ENCODE measurements at places on chromosomes 6 and 20.

DNA sequence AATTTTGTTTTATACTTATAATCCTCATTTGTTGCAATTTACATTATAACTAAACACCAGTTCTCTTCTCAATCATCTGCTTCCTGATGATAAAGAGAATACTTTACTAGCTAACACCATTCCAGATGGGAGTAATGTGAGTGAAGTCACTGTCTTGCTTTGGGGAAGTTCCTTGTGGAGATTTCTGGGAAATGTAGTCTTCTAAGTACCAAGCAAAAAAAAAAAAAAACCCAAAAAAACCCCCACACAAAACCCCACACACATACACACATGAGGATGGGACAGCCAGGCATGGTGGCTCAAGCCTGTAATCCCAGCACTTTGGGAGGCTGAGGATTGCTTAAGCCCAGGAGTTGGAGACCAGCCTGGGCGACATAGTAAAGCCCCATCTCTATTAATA, 2.2 kb upstream of the SNPH start:
- no peak for DNase-seq

GRCh38 chr6:63640062-63640461, 4.5 kb downstream of the PHF3 start:
- no peak for DNase-seq

- DNase-seq = peak; percentile 73
Measured at GRCh38 chr20:25247000-25247517, 826 bp upstream of the PYGB start.

- peak; percentile 51 for DNase-seq
Measured at GRCh38 chr6:156832231-156832647, 55.1 kb downstream of the ARID1B start.

DNA sequence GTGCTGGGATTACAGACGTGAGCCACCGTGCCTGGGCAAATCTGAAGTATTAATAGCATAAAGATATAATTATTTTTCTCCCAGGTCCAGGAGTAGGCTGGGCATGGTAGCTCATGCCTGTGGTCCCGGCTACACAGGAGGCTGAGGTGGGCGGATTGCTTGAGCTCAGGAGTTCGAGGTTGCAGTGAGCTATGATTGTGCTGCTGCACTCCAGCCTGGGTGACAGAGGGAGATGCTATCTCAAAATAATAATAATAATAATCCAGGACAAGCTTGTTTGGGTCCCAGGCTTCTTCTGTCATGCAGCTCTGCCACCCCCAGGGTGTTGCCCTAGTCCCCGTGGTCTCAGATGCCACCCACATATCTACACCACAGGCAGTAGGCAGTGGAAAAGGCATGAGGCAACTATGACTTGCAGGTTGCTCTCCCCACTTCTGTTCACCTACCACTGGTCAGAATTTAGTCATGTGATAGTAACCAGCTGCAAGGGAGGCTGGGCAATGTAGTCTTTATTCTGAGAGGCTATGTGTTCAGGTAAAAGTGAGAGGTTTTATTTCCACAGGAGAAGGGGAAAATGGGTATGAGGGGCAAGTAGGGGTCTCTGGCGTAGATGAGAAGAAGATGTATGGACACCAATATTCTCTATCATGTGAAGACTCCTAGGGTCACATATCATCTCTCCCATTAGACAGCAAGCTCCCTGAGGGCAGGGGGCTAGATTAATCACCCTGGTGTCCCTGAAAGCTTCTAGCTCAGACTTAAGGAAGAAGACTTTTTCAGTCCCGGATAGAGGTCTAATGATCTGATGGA, 25.7 kb downstream of the TCF15 start:
- no peak for DNase-seq

- DNase-seq = no peak
Measured at GRCh38 chr6:43009124-43009523, 4.6 kb downstream of the MEA1 start.
